GM12891 (cell line): ENCODE measurements at places on chromosomes 12 and 14.
A peak's percentile ranks its signal among the peaks of the same experiment; 100 is the strongest.

- DNase-seq: no peak
These were observed 34.2 kb downstream of the DAO start for GRCh38 chr12:108914121-108914531.

DNA sequence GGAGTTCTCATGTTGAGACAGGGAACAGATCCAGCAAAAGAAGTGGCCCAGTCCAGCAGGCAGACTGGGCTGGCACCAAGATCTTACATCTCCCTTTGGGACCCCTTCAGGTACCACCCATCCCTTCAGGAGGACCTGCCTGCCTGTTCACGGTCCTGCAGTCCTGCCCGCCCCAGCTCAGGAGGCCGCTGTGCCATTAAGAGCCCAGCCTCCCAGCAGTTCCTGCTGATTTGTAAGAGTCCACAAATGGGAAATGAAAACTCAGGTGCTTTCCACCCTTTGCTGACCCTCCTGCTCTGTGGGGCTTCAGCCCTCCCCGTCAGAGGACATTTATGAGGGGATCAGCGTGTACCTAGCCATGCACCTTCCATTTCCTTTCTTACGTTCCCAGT lies 39.5 kb downstream of the C14orf132 start:
- DNase-seq: no peak

GRCh38 chr12:111287125-111287900 lies 81.6 kb downstream of the PHETA1 start:
- DNase-seq: no peak

GRCh38 chr14:102905116-102906108 lies 17.1 kb upstream of the AMN start:
- DNase-seq: no peak

GRCh38 chr14:22887260-22887989 lies 4.4 kb downstream of the REM2 start:
- no peak for DNase-seq

DNA sequence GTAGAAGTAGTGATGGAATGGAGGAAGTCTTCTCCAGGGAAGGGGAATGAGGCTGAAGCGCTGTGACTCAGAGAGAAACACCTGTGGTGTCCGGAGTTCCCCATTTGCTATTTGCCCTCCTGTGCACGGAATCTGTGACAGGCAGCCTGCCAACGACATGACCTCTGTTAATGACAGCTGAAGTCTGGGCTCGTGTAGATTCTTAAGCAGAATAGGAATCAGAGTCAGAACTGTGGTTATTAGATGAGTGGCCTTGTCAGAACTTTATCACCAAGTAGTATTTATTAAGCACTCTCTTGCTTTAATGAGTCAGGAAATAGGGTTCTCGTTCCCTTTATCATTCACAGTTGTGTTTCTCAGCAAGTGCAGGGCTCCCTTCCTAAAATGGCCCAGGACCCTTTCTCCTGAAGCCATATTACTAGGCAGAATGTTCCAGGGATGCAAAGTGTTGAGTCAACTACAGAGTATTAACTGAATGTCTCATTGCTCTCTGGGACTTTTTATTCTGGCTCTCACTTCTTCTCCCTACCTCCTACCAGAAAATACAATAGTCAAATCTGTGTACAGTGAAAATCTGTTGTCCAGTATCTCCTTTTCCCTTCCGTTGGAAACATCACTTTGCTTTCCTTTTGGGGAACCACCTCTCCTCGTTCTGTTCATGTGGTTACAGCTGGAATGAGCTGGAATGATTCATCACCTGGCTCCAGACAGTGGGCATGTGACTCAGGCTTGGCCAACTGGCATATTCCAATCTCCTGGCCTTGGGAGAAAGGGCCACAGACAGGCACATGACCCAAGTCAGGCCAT lies 77.8 kb upstream of the MAX start:
- DNase-seq: no peak

- no peak for DNase-seq
These were observed 5.5 kb downstream of the KRT80 start for GRCh38 chr12:52186118-52186840.

DNA sequence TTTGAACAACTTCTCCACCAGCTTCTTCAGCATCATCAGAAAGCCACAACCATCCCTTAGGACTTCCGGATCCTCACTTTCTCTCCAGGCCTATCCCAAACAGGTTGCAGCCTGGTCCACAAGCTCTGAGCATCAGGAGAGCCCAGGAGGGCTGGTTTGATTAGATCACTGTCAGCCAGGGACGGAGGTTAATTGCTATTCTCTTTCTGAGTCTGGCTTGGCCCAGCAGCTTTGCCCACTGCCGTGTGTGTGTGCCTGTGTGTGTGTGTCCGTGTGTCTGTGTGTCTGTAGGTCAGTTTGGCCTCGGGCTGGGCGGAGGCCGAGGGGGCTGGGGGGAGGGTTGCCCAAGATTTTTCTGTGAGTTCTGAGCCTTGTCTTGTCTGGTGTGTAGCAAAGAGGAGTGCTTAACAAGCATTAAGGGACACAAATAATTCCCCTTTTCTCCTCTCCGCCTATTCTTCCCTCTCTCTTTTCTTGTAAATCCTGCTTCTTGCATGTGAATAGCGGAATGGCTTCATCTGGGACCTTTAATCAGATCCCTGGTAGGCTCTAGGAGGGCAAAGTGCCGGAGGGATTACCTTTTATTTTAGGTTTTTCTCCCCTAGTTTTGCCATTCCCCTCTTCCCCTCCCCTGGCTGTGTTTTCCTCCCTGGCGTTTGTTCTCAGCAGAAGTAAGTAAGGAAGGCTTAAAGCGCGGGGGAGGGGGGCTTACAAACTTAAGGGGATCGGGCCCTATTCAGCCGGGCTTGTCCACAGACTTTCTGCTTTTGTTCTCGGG lies 138.2 kb upstream of the LHX5 start:
- no peak for DNase-seq

DNA sequence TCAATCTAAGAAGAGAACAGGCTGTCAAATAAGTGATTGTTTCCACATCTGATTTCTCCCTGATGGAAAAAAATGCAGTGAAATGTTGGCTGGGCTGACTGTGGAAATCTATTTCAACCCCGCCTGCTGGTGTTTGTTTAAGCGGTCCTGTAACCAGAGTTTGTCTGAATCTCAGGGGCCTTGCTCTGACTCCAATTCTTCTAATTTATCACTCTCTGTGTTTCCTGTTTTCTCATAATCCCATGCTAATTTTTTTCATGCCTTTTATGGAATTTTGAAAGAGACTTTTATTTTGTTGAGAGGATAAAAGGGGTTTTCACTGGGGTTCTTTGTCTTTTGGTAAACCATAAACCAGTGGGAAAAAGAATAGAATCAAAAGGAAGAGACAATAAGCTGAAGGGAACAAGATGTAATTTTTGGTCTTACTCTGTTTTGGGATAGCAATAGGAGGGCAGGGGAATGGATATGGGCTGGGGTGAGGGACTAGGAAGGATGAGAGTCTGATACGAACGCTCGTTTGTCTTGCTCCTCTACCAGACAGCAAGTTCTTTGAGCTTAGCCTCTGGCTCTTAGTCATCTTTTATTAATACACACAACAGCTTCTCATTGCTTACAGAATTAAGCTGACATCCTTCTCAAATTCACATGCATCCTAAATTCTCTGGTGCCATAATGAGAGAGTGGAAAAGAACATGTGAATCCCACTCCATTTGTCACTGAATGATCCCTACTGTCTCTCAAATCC lies 8.0 kb upstream of the MGP start:
- no peak for DNase-seq

GRCh38 chr14:68757618-68758081 lies 35.2 kb downstream of the ZFP36L1 start:
- DNase-seq: no peak

DNA sequence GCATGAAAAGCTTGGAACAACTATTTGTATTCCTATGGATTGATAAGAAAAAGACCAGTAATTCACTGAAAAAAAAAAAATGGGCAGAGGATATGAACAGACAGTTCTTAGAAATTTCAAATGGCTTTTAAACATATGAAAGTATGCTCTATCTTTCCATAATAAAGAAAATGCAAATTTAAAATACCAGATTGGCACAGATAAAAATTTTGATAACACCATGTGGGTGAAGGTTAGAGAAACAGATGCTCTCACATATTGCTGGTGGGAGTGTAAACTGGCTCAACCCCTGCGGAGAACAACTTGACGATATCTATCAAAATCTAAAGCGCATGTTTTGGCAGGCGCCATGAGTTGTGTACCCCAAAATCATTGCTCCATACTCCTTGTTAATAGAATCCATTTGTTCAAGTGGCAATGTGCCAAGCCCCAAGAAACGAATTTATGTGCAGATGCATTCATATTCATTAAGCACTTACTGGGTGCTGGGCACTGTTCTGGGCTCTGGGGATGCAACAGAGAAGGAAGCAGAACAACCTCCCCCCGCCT lies 29.5 kb upstream of the TMPO start:
- no peak for DNase-seq

- no peak for DNase-seq
These were observed 45.7 kb upstream of the ITPR2 start for GRCh38 chr12:26878661-26879119.

DNA sequence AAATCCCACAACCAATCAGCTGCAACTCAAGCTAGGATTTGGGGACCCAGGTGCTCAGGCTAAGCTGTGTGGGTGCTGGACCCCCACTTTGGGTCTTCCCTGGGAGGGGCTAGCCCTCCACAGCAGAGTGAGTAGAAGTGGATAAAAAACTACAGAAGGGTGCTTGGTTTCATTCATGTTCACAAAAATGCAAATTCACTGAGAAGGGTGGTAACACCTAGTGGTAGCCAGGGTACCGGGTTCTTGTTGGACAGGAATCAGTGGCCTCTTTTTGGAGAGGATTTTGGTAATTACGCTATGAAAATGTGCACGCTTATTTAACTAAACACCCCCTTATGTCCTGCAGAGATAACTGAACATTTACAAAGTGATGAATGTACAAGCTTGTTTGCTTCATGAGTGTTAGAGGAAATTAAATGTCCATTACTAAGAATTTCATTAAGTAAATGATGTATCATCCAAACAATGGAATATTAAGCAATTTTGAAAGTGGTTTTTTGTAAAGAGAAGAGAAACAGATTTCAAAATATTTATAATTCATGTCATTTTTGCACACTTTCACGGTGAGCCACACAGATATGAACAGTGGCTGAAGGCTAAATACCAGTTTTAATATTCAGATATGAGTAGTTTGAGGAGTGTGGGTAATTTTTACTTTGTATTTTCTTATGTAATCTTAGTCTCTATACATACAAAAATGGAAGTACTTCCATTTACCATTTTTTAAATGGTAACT lies 78.3 kb downstream of the DDX51 start:
- no peak for DNase-seq

GRCh38 chr14:41606532-41607303 lies at the start of gene LRFN5:
Gene LRFN5 (plus strand): TSS chr14:41606876.
- DNase-seq: no peak

- DNase-seq: no peak
These were observed 24.6 kb downstream of the TMEM19 start for GRCh38 chr12:71710276-71711125.

DNA sequence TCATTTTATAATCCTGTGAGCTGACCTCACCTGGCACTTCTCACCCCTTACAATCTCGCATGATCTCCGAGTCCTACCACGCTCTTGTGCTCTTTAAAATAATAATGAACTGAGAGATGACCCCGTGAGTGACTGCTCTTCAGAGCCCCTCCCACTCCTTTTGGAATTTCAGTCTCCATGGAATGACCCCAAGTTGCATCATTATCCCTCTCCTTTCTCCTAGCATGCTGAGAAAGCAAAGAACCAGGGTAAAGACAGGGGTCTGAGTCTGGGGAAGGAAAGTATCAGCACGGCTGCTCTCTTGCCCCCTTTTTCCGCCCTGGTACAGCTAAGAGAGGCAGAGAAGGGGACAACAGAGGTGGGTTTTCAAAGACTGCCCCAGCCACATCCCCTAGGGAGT lies 178.3 kb upstream of the PLEKHA5 start:
- no peak for DNase-seq

- no peak for DNase-seq
These were observed 115.7 kb downstream of the DIO2 start for GRCh38 chr14:80095623-80096022.

GRCh38 chr14:85921241-85921640 lies 391.3 kb downstream of the FLRT2 start:
- DNase-seq: no peak

DNA sequence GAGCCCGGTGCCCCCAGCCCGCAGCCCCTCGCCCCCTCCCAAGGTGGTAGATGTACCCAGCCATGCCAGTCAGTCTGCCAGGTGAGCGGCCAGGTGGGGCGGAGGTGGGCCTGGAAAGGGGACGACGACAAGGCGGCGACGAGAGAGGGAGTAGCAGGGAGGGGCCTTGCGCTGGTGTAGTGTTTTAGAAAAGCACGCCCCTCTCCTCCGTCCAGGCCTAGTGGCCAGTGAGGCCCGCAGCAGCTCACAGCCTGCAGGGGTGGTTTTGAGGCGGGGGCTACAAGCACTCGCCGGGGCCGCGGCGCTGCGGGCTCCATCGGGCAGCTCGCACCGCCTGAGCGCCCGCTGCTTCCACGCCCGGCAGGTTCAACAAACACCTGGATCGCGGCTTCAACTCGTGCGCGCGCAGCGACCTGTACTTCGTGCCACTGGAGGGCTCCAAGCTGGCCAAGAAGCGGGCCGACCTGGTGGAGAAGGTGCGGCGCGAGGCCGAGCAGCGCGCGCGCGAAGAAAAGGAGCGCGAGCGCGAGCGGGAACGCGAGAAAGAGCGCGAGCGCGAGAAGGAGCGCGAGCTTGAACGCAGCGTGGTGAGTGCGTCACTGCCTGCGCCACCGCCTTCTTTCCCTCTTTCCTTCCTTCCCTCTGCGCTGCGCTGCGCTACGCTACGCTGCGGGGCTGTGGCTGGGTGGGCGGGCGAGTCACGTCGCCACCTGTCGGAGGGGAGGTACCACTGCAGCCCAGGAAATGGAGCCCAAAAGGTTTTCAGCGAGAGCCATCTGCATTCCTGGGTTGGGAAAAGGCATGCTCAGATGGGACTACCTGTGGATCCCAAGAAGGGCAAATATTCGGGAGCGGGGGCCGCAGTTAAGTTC lies 5.9 kb upstream of the RNU7-1 start:
- DNase-seq: peak; percentile 84

GRCh38 chr14:92676403-92677086 lies 71.9 kb downstream of the LGMN start:
- no peak for DNase-seq

GRCh38 chr12:113838896-113839295 lies 127.2 kb downstream of the RBM19 start:
- DNase-seq: no peak

DNA sequence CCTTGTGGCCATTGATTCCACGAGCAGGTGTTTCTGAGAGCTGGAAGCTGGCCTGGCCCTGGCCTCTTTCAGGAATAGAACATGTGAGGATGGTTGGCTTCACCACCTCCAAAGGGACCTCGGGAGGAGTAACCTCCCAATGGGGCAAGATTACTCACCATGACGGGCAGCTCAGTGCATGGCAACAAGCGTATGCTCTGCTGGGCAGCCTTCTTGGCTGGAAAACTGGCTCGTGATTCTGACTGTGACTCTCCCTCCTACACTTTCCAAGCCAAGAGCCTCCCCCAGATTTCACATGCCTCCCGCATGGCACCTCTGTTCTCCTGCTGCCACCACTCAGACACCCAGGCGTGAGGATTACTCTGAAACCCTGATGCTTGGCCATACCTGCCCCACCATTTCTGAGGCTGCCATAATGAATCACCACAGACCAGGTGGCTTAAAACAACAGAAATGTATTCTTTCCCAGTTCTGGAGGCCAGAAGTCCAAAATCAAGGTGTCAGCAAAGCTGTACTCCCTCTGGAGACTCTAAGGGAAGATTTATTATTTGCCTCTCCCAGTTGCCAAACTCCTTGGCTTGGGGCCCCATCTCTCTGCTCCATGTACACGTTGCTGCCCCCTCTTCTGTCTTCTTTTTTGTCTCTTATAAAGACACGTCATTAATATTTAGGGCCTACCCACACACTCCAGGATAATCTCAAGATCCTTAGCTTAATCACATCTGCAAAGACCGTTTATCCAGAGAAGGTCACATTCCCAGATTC lies 215.9 kb downstream of the CHST11 start:
- DNase-seq: no peak
